Mammary epithelial cell (primary cell): ENCODE measurements at places on chromosomes 5 and 9. TPM values are rescaled to one million over a fixed set of nuclear protein-coding genes. Genes with fewer than 3 reads are reported as not detected.

DNA sequence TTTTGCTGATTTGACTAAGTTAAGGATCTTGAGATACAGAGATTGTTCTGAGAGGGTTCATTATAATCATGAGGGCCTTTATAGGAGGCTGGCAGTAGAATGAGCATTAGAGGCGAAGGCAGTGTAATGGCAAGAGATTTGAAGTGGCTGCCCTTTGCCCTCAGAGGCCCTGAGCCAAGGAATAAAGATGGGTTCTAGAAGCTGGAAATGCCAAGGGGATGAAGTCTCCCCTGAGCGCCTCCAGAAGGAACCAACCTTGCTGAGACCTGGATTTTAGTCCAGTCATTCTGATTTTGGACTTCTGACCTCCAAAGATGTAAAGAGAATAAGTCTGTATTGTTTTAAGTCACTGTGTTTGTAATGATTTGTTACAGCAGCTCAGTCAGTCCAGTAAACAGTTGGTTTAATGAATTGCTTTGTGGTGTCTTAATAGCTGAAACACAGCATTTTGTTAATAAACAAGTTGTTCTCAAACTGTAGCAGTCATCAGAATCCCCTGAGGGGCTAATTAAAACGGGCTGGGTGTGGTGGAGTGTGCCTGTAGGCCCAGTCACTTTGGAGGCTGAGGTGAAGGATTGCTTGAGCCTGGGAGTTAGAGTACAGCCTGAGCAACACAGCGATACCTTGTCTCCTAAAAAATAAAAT is 23.2 kb downstream of the GLRX start:
- no peak for DNase-seq

DNA sequence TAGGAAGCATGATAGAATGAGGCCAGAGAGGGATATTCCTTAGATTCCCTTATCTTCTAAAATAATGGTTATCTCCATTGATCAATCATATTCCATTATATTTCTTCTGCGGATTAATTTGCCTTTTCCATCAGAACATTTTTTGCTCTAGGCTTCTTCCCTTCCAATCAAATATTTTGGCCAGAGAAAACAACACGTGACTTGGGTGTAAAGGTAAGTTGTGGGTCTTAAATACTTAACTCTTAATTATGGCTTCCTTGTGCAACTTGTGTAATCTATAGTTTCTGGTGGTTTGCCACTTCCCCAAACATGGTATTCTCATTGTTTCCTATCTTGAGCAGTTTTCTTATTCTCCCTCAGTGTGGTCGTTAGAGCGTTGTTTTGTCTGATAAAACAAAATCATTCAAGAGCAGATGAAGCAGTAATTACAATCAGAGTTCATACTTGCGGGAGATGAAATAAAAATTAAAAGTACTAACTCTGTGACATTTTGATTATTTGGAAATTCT is 889.3 kb downstream of the MAT2B start:
- no peak for DNase-seq

DNA sequence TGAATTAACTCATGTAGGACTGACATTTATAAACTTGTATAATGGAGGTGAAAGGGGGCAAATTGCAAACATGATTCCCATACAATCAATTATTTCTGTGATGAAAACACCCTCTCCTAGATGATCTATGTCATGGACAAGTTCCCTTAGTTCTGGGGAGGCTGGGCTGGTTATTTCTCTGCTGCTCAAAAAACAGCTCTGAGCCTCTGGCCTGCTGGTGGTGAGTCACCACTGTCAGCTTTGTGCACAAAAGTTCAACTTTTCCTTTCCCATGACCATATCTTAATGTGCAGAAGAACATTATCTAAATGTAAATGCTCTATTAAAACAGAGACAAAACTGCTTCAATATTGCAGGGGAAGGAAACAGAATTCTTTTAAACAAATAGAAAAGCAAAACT is 85.0 kb downstream of the HMHB1 start:
- DNase-seq = peak; percentile 25

DNA sequence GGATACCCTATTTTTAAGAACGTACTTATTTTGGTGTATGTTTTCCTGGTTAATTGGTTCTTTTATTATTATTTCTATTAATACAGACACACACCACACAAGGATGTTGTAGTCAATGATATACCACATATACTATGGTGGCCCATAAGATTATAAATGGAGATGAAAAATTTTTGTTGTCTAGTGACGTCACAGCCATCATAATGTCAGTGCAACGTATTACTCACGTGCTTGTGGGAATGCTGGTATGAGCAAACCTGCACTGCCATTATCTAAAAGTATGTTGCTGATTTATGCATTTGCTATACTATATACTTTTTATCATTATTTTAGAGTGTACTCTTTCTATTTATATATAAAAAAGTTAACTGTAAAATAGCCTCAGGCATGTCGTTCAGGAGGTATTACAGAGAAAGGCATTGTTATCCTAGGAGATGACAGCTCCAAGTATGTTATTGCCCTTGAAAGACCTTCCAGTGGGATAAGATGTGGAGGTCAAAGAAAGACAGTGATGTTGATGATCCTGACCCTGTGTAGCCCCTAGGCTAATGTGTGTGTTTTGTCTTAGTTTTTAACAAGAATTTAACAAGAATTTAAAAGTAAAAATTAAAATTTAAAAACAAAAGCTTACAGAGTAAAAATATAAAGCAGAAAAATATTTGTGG is 65.6 kb upstream of the SGCD start:
- DNase-seq = no peak

DNA sequence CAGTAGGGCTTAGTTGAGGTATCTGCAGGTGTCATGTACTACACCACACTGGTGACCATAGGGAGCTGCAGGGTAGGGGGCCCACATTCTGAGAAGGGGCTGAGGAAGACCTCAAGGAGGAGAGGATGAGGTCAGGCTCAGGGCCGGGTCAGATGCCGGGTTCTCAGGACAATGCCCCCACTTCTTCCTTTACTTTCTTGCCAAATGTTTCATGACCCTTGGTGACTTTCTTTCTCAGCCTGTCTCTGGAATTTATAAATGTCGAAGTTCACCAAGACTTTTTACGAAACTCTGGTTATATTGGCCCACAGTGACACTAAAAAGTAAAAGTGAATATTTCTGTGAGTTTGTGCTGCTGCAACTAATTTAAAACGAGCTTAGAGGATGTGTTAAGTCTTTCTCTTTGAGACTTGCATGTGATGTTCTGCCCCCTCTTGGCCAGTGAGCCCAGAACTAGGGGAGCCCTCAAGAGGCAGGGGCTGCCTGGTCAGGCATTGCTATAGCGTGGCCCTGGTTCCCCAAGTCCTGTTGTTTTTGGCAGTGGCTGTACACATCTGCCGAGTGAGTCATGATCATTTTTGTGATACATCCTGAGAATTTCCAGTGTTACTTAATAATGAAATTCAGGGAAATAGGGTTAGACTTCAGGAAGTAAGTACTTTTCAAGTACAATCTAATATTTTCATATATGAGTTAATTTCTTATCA is 11.2 kb downstream of the ACO1 start:
- peak; percentile 88 for DNase-seq

DNA sequence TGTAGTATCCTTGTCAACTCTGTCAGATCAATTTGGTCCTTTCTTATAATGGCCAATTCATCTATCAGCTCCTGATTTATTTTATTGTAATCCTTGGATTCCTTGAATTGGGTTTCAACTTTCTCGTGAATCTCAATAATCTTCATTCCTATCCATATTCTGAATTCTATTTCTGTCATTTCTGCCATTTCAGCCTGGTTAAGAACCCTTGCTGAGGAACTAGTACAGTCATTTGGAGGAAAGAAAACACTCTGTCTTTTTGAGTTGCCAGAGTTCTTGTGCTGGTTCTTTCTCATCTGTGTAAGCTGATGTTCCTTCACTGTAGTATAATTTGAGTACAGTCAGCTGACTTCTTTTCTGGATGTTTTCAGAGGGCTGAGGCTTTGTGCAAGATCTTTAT is 84.5 kb downstream of the CETN3 start:
- no peak for DNase-seq

DNA sequence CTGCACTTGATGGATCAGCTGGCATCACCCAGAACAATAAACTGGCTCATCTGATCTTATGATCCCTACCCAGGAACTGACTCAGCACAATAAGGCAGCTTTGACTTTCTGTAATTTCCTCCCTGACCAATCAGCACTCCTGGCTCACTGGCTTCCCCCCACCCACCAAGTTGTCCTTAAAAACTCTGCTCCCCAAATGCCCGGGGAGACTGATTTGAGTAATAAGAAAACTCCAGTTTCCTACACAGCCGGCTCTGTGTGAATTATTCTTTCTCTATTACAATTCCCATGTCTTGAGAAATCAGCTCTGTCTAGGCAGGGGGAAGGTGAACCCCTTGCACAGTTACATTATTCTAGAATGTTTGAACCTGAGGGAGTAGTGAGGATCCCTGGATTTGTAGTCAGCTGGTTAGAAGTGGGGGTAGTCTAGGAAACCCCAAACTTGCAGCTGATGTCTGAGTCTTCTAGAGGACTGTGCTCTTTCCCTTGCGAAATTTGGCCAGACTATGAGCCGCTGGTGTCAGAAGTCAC is 111.7 kb upstream of the NEK6 start:
- DNase-seq = no peak

- DNase-seq = peak; percentile 39
Observed at GRCh38 chr9:129550199-129550839, 70.6 kb downstream of the C9orf50 start.

DNA sequence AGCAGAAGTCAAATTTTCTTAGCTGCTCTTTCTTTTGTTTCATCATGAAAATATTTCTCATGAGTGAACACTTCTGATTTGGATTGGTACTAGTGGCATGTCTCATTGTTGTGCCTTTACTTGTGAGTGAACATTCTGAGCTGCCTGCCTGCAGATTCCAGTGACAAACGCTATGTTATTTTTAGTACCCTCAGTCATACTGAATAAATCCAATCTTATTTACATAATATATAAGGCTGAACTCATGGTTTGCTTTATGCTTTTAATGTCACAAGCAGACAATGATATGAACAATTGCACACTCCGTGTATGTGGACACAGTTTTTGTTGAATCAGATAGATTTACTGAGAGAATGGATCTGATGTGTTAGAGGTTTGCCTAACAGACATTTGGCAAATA is 67.8 kb downstream of the ACTBL2 start:
- DNase-seq = no peak

GRCh38 chr9:96033896-96034295 is 158.4 kb downstream of the ERCC6L2 start:
- DNase-seq = no peak

DNA sequence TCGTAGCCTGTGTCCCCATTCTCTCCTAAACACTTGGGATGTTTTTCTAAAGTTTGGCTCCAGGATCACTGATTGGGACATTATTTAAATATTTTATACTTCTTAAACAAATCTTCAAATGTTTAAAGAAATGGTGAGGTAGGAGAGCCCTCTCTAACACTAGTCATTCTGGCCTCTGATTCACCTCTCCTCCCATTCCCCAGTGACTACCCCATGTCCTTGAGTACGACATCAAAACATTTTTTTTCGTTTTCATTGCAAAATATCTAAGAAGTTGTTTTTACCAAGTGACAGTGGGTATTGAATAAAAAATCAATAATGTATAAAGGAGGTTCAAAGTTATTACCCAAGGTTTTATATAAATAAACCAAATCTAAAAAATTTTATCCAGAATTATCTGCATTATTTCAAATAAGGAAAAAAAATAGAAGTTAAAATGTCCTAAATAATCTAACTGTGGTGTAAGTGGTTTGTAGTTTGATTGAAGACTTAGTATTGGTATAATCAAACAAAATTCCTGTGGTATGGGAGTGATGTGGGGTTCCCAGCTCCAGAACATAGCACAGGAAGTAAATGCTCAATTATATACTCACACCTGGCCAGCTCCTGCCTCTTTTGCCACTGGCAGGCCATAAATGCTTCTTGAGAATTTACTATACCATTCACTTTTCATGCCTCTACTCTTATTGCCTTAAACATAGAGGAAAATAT is 51.1 kb downstream of the MAST4 start:
- peak; percentile 30 for DNase-seq

- no peak for DNase-seq
Observed at GRCh38 chr9:125472926-125473701, 211.5 kb downstream of the GAPVD1 start.

The OSMR gene
- total RNA-seq = 97.7 and 114 TPM in 2 replicates

The SUSD1 gene
- 10.2 TPM for total RNA-seq

The AMBP gene
- not detected in 2 replicates for total RNA-seq

The OCLN gene
- 21.6 and 38.5 TPM in 2 replicates for total RNA-seq

The BARHL1 gene
- not detected in 2 replicates for total RNA-seq
